ENCODE measurements at places on chromosomes 1 and 21.

GRCh38 chr1:39076127-39076798 is 50.1 kb downstream of the NDUFS5 start:
- no peak for DNase-seq

DNA sequence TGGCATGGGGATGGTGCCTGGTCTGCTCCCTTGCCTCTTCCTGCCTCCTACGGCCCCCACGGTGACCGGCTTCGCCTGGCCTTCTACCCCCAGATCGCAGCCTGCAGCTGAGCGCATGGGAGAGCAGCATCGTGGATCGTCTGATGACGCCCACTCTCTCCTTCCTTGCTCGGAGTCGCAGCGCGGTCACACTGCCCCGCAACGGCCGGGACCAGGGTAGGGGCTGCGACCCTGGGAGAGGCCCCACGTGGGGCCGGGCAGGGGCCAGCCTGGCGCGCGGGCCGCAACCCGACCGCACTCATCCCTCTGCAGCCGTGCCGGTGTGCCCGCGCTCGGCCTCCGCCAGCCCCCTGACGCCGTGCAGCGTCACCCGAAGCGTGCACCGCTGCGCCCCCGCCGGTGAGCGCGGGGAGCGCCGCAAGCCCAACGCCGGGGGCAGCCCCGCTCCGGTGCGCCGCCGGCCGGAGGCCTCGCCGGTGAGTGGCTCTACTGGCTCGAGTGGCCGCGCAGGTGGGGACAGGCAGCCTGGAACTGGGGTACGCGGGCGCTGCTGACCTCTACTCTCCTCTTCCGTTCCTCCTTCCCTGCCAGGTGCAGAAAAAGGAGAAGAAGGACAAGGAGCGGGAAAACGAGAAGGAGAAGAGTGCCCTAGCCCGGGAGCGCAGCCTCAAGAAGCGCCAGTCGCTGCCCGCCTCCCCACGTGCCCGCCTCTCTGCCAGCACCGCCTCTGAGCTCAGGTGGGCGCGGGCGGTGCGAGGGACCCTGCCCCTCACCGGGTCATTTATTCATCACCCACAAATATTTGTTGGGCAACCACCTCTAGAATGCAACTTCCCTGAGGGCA is 20.4 kb downstream of the MAP7D1 start:
- DNase-seq: no peak

DNA sequence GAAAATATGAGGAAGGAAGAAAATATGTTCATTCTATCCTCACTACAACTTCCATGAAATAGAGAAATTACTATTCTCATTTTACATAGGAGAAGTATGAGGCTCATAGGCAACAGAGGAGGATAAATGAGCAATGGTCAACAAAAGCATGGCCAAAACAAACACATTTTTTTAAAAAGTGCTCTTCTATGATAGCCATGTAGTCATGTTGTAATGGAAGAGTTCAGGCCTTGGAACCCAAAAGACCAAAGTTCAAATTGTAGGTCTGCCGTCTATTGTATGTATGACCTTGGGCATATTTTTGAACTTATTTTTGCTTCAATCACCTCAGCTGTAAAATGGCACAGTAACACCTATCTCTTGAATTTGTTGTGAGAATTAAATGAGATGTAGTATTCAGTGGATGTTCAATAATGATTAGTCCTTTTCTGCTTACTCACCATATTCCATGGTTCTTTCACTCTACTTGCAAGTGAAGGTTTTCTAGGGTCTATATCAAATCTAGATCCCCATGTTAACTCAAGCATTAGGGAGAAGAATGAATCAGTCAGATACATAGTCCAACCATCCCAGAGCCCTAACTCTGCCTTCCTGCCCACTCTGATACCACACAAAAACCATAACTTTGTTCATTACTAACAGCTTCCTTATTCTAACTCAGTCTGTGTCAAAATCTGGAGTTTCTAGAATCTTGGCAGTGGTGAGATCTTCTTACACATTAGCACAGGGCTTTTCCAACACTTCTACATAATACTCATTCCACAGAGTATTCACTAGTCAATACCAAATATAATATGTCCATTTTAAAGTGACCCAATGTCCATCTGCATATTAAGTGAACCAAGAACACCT is 353.2 kb downstream of the PLPP3 start:
- DNase-seq: no peak

DNA sequence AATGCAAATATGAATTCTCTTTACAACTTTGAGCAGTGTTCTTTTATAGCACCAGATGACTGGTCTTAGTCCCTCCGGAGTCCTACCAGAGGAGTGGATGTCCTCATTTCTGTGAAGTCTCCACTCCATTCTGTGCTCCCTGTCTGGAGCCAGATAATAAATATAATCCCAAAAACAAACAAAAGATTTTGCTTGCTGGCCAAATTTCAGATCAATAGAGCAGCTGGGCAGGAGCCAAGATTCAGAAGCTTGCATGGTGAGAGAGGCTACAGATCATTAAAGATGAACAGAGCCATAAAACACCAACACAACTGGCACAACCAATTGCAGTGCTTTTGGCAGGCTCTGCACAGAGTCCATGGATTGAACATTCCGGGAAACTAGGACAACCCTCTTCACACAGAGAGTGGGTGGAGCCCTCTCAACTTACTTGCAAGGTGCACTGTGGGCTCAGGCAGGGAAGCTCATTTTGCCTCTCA is 231.5 kb upstream of the SNX7 start:
- DNase-seq: peak; percentile 0

DNA sequence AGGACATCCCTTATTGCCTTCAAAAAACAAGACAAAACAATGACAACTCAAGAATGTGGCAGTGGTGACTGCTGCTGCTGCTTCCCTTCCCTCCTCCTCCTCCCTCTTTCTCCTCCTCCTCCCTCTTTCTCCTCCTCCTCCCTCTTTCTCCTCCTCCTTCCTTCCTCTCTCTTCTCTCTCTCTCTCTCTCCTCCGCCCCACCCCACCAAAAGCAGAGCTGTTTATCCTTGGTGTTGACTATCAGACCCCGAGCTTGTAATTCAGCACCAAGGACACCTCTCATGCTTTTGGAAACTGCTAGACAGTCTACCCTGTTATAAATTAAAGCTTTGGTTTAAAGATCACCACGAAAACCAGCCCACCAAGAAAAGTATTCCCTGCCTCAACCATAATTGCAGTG is 72.4 kb upstream of the IFNAR2 start:
- no peak for DNase-seq

GRCh38 chr1:172588296-172589291 is 55.6 kb downstream of the SUCO start:
- no peak for DNase-seq

DNA sequence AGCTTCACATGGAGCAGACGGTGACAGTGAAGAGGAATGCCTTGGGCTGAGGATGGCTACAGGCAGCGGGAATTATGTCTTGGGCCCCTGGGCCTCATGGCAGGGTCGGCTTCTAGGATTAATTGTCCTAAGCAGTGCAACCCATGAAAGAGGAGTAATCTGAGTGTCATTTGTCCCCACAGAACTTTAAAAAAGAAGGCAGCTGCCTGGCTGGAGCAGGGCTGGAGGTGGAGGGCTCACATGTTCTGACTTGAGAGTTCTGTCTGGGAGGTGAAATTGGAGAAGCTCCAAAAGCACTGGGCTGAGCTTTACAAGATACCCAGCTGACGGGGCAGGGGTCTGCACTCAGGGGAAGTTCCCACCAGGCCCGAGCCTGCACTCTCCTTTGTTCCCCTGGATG is 22.6 kb downstream of the CACNA1S start:
- no peak for DNase-seq

- DNase-seq: no peak
These were observed 507.6 kb downstream of the NPHP4 start for GRCh38 chr1:5484451-5485165.

- no peak for DNase-seq
These were observed 37.0 kb downstream of the UBE2G2 start for GRCh38 chr21:44764319-44765230.

DNA sequence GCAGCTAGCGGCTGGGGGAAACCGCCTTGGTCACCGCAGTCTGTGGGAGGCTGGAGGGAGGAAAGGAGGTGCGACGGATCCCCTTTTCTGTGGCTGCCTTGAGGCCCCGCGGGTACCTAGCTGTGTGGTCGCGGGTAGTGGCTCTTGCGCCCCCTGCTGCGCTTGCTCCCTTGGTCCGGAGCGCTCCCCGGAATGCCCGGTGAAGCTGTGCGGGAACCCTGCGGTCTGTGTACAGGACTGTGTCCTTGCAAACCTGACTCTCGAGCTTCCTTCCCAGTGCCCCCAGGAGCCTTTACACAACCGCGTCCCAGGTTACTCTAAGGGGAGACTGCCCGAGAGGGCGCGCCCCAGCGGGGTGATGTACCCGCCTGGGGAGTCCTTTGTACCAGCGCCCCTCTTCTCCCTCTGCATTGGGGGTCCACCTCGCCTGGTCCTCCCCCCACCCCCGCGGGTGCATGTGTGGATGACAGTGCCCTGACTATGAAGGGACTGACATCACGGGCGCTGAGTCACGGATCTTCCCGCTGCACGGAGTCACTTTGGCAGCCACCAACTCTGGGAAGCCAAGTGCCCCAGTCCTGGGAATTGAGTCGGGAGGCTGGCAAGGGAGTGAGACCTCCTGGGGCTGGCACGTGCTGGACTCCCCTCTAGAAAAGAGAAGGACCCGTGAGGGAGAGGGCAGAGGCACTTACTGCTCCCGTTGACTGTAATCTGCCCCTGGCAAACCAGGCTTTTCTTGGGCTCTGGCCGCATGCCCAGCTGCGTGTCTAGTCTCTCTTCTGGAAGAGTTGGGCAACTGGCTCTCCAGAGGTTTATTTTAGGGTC is 816 bp downstream of the IL6R start:
- DNase-seq: peak; percentile 77

DNA sequence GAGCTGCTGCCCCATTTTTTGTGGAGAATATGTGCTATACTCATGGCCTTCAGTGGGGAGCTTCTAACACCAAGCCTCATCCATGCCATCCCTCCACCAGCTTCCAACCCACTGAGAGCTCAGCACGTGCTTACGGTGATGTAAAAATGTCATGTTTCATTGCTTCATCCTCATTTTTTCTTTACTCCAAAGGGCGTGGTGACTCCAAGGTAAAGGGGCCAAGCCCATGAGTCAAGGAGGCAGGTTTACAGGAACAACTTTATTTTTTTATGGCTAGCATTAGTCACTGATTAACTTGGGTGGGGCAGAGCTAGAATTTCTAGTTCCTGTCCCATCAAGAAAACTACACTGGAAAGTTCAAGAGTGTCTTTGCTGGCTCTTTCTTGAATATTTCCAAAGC is at the start of gene C1orf226:
Gene C1orf226, plus strand, starts transcription at position 346 of the 400 bp plus-strand sequence. CDS start 174 bp downstream, outside the sequence.
- no peak for DNase-seq

- no peak for DNase-seq
These were observed 16.6 kb downstream of the SLC1A7 start for GRCh38 chr1:53125623-53126360.

- peak; percentile 11 for DNase-seq
These were observed at the start of gene TMEM35B for GRCh38 chr1:34984793-34985608. TSS of gene TMEM35B (minus strand) at chr1:34985347. CDS start at chr1:34985305, 42 bp downstream.

DNA sequence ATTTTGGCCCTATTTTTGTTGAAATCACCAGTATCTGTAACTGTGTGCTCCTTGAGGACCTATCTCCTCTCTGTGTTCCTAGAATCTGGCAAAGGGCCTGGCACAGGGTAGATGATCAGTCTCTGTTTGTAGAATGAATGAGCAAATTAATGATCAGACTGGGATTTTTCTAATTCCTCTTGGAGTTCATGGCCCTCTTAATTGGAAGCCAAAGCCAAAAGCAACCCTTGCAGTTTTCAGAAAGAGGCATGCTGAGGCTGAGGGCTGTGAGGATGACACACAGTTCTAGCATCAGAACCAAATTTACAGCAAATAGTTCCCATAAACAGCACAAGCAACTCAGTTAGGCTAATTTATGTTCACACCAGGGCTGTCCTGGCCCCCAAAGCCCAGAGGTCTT is 111.1 kb upstream of the BEND5 start:
- DNase-seq: no peak

DNA sequence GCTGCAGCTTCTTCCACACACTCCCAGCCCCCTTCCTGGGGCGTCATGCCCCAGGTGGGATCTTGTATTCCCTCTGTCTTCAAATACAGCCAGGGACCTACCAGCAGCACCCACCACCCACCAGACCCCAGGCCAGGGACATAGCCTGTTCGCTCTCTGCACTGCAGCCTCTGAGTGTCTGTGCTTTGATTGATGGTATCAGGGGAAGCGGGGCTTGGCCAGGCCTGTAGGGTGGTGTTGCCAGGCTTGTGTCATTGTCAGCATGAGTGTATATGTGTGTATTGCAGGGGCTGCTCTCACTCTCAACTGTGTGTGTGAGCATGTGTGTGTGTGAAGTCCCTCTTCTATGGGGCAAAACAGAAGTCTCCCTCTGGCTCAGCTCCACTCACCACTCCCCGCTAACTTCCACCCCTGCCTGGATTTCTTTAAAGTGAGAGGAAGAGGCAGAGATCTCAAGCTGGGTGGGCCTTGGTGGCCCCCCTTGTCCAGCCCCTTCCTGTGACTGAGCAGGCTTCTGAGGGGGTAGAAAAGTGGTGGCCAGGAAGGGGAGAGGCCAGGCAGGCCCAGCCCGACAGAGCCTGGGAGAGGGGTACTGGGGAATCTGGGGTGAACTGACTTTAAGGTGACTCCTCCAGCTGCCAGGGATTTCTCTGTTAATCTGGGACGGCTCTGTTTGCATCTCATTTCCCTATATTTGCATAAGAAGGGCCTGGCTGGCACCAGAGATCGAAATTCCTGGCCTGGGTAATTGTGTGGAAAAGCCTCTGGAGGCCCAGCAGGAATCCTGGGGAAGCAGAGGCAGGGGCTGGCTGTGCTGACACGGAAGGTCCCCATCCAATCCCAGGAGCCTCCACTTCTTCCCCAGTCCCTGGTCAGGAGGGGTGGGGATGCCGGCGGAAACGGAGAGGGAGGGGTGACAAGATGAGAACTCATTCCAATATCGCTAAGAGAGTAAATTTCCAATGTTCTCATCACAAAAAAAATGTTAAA is 18.6 kb upstream of the ADGRB2 start:
- no peak for DNase-seq

GRCh38 chr21:25901330-25901979 is 166.7 kb downstream of the GABPA start:
- no peak for DNase-seq

DNA sequence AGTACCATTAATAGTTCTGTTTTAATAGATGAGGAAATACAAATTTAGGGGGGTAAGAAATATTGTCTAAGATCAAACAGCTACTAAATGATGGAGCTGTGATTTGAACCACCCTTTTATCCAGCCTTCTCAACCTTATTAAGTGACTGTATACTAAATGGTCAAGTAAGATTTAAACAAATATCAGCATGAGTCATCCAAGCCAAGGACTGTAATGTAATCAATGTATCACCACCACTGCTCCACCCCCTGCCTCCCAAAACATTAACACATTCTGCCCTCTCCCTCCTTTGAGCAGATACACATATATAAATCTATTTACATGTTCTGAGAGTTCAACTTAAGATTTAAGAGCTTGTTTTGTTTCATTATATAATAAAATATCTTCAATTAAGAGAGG is 58.9 kb downstream of the LRRC40 start:
- no peak for DNase-seq

GRCh38 chr1:154129391-154129970 is 25.4 kb downstream of the NUP210L start:
- DNase-seq: no peak

DNA sequence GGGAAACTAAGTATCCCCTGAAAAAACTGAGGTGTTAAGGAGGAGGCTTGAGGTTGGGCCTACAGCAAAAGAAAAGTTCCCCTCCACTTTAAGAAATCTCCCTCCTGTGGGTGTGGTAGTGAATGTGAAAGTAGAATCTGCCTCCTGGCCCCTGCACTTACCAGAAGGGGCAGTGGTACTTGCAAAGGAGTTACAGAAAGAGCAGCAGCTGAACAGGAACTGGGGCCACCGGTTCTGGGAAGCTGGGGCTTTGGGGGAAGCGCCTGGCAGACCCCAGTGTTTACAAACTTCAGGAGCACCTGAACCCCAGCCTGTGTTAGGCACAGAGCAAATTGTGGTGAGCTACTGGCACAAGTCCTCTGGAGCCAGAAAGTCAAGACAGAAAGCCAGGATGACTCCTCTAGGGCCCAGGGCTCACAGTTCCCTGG is 250.2 kb upstream of the FGGY start:
- DNase-seq: no peak

All from C1 segment of cervical spinal cord (tissue), 14 donors.